ENCODE measurements at places on chromosomes 6 and 20.

- no peak for DNase-seq
These were observed 19.8 kb upstream of the RBM38 start for GRCh38 chr20:57371363-57371762.

- no peak for DNase-seq
These were observed 101.2 kb downstream of the MYO6 start for GRCh38 chr6:75850026-75850833.

- peak; percentile 80 for DNase-seq
These were observed 123.1 kb downstream of the RPS12 start for GRCh38 chr6:132937466-132937906.

GRCh38 chr6:21164768-21165326 is 428.7 kb upstream of the SOX4 start:
- no peak for DNase-seq

DNA sequence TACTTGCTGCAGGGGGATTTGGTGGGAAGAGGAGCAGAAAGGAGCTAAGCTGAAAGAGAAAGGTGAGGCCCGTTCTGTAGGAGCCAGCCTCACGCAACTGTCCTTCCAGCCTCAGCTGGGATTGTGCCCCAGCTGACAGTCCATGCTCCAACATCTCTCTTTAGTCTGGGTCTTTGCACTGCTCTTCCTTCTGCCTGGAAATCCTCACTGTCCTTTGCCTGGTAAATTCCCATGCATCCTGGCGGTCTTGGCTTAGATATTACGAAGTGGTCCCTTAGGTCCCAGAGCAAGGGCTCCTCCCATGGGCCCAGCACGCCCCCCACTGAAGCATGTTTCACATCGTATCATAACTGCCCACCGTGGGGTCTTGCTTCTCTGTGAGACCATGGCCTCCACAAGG is 52.2 kb downstream of the FGD2 start:
- no peak for DNase-seq

- peak; percentile 59 for DNase-seq
These were observed 204.2 kb downstream of the BCAS1 start for GRCh38 chr20:53865901-53866793.

DNA sequence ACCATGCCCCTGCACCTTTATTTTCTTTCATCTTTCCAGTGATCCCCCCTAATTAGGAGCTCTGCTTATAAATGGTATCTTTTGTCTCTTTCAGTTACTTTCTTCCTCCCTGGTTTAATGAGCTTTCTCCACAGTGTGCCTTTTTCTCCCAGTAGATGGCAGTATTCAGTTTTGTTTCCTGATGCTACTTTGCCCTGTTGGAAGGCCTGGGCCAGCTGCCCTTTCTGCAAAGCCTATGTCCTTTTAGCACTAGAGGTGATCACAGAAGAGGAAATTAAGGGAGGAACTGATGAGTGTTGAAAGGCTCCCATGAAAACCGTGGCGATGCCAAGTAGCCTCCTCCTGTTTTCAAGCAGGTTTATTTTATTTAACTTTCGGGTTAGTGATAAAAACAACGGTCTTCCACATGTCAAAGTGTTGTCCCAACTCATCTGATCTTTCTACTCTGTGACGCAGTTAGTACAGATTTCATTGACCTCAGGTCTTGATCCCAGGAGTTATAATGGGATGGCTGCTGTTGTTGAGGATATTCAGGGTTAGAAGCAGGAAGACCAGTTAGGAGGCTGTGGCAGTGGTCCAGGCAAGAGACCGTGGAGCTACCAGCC is 184.2 kb upstream of the BMP2 start:
- DNase-seq: peak; percentile 26

GRCh38 chr6:67112120-67112519 is 1405.1 kb upstream of the EYS start:
- no peak for DNase-seq

GRCh38 chr20:42857446-42857845 is 332.3 kb downstream of the PTPRT start:
- DNase-seq: no peak

GRCh38 chr6:20700375-20700774 is 166.1 kb downstream of the CDKAL1 start:
- DNase-seq: no peak

DNA sequence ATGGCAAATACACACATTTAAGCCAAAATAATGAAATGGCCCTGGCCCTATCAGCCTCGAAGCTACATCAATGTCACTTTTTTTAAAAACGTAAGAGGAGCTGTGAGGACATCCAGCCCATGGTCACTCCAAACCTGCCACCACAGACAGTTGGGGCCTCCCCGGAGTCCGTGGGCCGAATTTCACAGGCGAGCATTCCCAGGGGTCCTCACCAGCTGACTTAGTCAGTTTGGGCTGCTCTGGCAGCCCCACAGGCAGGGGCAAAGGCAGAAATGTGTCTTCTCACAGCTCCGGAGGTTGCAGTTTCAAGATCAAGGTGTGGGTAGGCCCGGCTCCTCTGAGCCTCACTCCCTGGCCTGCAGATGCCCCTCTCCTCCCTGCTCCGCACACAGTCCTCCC is 25.8 kb upstream of the CD93 start:
- no peak for DNase-seq

GRCh38 chr6:110476046-110476849 is at the start of gene SLC22A16:
SLC22A16 (minus strand) TSS chr6:110476613; CDS start chr6:110476574, 39 bp downstream.
- no peak for DNase-seq

All from BE2C (cell line).